ENCODE measurements at places on chromosomes 11 and 22. TPM values are rescaled to one million over a fixed set of nuclear protein-coding genes. Genes with fewer than 3 reads are reported as not detected.

IFITM2 gene
- 74.1 TPM for total RNA-seq

SCN3B gene
- total RNA-seq, result 0.30 TPM

DNA sequence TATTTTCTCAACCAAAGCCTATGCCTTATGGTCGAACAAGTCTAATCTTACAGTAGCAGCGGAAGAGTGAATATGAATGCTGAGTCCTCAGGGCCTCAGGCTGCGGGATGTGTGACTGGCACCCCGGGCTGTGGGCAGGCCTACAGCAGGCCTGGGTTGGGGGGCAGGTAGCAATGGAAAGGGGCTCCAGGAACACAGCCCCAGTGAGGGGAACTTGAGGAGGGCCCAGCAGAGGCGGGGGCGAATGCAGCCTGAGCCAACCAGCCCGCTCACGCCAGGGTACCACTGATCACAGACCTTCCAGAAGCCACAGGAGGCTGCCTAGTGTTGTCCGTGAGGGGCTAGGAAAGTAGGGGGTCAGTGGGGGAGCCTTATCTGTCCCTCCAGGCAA is 11.3 kb upstream of the CD5 start:
- no peak for DNase-seq

GRCh38 chr11:36748836-36749235 is 150.8 kb upstream of the RAG2 start:
- no peak for DNase-seq

DNA sequence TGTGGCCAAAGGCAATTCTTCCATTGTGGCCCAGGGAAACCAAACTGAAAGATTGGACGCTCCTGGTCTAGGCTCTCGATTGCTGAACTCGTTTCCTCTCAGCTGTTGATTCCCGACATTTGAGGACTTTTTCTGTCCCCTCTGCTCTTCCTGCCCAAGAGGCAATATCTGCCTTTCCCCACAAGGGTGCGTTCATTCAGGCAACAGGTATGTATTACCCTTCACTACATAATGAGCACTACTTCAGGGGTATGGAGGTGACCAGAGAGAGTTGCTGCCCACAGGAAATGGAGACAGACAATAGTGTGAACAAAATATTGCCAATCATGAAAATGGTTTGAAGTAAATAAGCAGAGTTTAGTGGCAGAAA is 8.2 kb downstream of the PTH start:
- peak; percentile 37 for DNase-seq

- no peak for DNase-seq
Observed at GRCh38 chr11:64869571-64870175, 8.7 kb downstream of the EHD1 start.

All from colonic mucosa (tissue), 4 donors.